ENCODE measurements at places on chromosomes 12 and 14.
A peak's percentile ranks its signal among the peaks of the same experiment; 100 is the strongest.

DNA sequence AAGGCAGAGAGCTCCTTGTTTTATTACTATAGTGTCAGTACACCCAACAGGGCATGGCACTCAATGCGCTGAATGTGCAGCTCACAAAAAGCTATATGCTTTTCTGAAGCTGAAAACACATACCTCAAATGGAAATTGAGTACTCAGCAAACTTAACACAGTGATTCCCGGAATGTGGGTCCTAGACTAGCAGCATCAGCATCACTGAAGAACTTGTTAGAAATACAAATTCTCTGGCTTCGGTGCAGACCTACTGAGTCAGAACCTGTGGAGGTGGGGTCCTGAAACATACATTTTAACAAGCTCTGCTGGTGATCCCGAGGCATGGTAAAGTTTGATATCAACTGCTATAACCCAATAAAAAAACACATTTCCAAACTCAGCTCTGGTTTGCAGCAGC is 14.9 kb downstream of the RERG start:
- DNase-seq: no peak

- DNase-seq: no peak
Observed at GRCh38 chr14:93546642-93547041, 115.9 kb downstream of the UNC79 start.

GRCh38 chr14:57136669-57137328 is 131.9 kb downstream of the EXOC5 start:
- no peak for DNase-seq

- DNase-seq: peak; percentile 42
Observed at GRCh38 chr12:40224439-40225291, at the start of gene LRRK2. Gene LRRK2, plus strand, starts transcription at chr12:40224997. Its CDS starts 135 bp downstream, at chr12:40225132.

GRCh38 chr14:89533766-89534165 is 116.7 kb upstream of the FOXN3 start:
- DNase-seq: no peak

DNA sequence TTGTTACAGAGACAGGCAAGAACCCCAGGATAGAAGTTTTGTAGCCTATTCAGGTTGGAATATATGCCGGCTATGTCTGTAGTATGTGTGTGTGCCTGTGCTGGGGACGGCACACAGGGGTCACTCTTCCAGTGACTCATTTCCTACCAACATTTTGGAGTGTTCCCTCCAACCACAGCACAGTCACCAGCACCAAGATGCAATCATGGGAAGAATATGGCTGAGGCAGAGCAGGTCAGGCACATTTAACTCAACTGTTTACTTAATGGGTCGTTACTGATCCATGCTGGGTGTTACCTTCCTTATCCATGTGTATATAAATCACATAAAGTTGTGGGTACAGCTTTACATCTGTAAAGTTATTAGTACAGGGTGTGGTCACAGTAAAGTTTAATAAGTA is 178.3 kb downstream of the PRKD1 start:
- DNase-seq: no peak

DNA sequence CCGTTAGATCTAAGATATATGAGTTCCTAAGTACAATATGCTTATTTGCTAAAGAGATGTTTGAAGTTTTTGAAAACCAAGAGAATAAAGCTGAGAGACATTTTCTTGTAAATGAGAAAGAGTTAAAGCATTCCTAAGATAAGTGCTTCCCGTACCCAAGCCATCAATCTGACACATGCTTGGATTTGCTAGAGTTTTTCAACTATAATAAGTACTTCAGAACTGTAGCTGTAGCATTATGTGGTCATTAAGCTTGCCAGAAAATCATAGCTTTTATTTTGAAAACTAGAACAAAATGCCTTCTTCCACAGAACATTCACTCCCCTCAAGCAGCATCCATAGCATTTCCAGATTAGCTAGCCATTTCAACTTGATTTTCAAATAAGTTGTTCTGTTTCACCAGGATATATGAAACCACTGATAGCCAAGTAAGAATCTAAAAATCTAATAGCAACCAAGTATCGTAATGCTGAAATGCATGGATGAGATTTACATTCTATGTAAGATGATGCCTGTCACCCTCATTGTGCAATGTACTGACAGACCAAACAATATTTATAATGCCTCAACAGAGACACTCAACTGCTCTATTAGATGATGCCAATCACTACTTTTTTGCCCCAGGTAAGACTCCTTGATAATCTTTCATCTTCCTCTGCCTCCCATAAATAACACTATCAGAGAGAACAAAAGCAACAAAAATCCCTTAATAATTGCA is 8.0 kb downstream of the SNW1 start:
- no peak for DNase-seq

- DNase-seq: no peak
Observed at GRCh38 chr12:107967170-107967569, 161.9 kb upstream of the WSCD2 start.

GRCh38 chr14:73741386-73741875 is 27.2 kb upstream of the PNMA1 start:
- DNase-seq: no peak

DNA sequence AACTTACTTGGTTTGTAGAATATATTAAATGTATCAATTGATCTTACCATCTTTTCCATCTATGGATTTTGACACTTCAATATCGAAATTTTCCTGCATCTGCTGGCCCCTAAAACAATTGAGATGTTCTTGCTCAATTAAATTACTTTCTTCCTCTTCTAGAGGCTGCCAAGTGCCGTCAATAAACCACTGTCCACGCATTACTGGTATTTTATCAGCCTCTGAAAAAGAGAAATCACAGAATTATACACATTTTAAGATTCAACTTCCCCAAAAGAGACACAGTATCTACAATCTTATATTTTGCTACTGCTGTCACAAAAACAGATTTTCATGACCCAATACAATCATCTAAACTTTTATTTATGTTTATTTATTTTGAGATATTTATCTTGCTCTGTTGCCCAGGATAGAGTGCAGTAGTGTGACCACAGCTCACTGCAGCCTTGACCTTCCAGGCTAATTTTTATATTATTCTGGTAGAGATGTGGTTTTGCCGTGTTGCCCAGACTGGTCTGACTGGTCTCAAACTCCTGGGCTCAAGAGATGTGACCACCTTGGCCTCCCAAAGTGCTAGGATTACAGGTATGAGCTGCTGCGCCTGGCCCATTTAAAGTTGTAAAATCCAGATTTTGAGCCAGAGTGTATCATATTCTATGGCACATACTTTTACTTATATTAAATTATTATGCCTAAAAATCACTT is 49.3 kb downstream of the DDHD1 start:
- no peak for DNase-seq

DNA sequence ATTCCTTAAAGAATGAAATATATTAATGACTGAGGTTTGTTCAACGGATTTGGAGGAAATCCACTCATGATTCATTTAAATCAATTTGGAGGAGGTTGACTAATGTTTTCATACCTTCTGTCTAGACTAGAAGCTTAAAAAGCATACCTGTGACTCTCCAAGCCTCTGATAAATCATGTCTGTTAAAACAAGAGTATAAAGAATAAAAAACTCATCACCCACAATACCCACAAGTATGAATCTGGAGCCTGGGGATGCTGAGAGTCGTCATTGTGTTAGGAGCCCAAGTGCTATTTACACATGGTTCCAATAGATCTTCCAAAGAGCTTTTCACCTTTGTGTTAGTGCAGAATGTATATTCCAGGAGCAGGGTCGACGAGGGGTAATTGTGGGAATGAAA is 86.8 kb upstream of the ADAMTS20 start:
- DNase-seq: no peak

DNA sequence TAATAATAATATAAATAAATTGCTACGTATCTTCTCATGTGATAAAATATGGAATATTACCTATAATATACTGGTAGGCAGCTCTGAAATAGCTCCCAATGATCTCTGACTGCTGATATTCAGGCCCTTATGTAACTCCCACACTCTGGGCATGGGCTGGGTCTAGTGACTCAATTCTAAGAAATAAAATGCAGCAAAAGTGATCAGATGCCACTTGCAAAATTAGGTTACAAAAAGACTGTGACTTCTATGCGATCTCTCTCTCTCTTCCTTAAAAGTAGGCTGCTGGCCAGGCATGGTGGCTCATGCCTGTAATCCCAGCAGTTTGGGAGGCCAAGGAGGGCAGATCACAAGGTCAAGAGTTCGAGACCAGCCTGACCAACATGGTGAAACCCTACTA is 10.3 kb upstream of the CACNB3 start:
- no peak for DNase-seq

DNA sequence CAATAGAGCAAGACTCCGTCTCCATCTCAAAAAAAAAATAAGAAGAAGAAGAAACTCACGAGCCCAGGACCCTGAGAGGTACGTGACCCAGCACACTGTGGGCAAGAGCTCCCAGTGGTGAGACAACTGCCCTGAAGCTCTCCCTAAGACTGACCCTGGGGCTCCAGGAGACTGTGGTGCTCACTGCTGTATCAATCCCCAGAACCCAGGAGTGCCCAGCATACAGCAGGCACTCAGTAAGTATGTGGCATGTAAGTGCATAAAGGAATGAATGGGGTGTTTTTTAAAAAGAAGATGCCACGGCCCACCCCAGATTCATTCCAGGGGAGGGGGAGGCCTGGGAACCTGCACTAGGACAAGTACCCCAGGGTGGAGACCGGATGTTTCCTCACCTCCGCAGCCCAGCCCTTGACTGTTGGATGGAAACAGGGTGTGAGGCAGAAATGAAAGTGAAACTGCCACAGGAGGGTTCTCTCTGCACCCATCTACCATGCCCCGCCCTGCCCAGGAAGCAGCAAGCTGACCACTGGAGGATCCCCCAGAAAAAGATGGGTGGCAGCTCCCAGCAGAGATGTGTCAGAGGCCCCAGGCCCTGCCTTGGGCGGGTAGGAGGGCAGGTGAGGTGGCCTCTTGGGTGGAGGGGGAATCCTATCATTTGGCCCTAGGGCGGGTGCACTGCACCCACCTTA is 12.2 kb downstream of the ITPK1 start:
- no peak for DNase-seq

- no peak for DNase-seq
Observed at GRCh38 chr14:90894241-90894640, 78.0 kb upstream of the TTC7B start.

DNA sequence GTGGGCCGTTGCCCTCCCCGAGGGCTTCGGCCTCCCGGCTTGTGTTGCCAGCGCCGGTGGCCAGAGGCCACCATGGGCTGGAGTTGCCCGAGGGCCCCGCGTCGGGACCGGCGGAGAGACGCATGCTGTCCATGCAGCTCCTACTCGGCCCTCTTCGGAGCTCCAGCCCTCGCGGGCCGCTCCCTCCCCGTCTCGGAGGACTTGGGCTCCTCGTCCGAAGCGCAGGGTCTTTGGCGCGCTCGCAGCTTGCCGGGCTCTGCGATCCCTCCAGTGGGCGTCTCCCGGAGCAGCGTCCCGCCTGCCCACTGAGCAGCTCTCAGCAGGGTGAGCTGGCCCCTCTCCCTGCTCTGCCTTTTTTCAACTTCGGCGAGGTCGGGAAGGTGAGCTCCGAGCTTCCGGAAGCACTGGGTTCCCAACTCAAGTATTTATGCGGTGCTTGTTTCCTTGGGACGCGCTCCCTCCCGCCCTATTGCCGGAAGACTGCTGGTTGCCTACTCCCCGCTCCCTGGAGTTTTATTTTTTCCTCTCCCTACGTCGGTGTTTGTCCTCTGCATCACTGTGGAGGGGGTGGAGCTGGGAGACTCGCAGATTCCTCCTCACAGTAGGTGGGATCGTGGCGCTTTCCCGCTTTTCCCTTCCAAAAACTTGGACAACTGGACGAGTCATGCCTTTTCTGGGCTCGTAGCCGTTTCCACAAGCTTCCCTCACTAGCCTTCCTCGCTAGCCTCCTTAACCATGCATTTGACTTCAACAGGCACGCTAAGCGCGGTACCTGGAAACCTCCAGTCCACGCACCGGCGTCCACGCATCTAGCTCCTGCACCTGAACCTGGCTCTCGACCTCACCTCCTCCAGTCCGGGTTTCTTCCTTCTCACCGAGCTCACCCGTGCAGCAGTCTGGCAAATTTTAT is at the start of gene AVPR1A:
Gene AVPR1A (minus strand): TSS at position 489 of the 910 bp plus-strand sequence. CDS start 365 bp downstream, at position 124.
- DNase-seq: no peak

Data from amniotic stem cell (primary cell).